Nucleus accumbens (tissue), 56 donors: ENCODE measurements at places on chromosomes 3 and 15.

DNA sequence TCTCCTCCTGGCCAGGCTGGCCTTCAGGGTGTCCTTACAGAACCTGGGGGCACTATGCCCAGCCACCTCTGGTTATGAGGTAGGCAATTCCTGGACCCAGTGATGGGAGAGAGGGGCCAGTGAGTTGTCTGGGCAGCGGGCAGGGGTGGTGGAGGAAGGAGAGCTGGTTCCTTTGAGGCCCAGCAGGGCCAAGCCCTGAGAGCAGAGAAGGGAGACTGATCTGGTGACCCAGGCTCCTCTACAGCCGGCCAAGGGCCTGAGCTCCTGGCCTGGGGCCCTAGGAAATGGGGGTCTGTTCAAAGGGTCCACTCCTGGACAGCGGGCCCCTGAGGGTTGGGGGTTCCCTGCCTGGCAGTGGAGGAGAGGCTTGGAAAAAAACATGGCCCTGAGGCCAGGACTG lies 7.9 kb downstream of the SLC38A3 start:
- DNase-seq = no peak

GRCh38 chr3:157394411-157394810 lies 42.2 kb upstream of the PTX3 start:
- DNase-seq = no peak

- no peak for DNase-seq
Measured at GRCh38 chr15:40190591-40190990, 29.7 kb downstream of the BUB1B start.

DNA sequence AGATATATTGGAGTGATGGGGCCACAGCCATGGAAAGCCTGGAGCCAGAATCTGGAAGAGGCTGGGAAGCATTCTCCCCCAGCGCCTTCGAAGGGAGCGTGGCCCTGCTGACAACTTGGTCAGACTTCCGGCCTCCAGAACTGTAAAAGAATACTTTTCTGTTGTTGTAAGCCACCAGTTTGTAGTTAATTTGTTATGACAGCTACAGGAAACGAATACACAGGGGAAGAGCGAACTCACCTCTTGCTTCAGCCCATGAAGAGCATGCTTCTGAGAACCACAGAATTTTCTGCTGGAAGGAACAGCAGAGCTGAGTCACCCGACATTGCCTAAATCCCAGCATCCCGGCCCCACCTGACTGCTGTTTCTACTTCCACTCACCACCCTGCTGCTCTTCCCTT lies 501.7 kb downstream of the SHQ1 start:
- no peak for DNase-seq

- DNase-seq = no peak
Measured at GRCh38 chr15:62301993-62302675, 137.0 kb upstream of the C2CD4B start.

DNA sequence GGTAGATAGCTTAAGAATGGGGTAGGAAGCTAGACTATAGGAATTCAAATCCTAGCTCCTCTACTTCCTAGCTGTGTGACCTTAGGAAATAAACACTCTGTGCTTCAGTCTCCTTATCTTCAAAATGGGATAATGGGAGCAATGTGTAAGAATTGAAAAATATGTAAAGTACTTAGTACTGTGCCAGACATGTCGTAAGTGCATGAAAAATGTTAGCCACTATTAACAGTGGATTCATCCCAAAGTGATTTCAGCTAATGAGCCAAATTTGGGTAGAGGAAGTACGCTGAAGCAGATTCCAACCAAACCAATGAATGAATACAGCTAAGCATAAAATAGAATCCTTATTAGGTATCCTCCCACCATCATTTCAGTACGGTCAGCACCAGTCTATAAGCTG lies 192.1 kb downstream of the RORA start:
- DNase-seq = no peak

DNA sequence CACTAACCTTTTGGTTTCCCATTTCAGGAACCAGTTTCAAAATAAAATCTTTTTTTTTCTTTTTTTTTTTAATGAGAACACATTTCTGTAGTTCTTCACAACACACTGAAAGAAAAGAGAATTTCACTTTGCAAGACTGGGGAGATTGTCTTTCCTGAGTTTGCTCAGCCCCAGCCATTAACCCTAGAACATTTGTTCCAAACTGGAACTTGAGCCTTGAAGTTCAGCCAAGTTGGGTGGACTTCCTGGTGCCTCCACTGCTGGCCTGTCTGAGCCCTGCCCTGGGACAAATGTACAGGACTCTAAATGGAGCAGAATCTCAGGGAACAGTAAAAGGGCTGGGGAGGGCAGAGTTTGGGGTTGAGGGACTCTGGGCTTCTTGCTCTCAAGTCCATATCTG lies 196.4 kb upstream of the LPP start:
- no peak for DNase-seq

DNA sequence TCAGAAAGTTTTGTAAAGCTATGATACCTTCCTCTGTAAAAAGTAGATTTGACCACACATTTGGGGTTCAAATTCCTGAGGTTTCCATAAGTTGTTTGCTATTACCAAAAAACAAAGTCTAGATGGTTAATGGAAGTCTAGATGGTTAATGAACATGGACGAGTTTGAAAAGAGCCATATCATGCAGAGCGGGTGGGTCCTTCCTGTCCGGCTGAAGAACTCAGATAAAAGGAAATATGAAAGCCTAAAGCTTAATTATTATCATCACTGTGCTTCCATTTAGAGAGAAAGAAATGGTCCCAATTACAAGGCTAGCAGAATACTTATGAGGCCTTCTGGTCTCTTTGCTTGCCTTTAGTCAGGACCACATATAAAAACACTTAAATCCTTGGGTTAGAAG lies 132.1 kb upstream of the SATB1 start:
- DNase-seq = no peak

DNA sequence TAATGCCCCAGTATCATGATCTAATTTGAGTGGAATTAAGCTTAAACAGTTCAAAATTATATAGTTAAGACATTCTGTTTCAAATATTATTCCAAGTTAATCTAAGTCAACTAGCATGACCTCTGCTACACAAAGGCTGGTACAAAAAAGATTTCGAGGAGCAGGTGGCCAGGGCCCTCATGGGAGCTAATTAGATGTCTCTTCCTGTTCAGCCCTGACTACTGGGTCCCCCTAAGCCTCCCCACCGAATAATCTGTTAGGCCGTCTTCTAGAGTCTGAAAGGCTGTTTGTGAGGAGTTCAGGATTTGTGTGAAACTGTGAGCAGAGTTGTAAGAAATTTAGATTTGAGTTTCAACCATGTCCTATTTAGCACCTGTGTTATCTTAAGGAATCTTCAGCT lies 75.4 kb downstream of the PPM1L start:
- no peak for DNase-seq

DNA sequence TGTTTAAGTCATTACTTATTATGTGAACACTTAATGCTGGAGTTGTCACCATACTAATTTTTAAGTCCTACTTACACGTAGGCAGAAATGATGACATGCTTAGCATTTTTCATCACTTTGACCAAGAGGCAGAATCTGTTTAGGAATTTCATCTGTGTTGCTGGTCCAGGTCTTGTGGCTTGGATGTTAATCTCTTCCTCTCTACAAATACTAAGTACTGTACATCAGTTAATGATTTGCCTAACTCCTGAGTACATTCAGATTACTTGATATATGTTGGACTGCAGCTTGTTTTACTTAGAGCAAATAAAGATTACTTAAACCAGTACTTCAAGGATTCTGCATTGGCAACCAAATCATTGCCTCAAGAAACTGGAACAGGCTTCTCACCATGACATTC lies 8.6 kb downstream of the SNRK start:
- DNase-seq = no peak

GRCh38 chr3:182509844-182510460 lies 283.4 kb upstream of the ATP11B start:
- no peak for DNase-seq

GRCh38 chr3:123883701-123884202 lies 380 bp downstream of the MYLK start:
- no peak for DNase-seq

DNA sequence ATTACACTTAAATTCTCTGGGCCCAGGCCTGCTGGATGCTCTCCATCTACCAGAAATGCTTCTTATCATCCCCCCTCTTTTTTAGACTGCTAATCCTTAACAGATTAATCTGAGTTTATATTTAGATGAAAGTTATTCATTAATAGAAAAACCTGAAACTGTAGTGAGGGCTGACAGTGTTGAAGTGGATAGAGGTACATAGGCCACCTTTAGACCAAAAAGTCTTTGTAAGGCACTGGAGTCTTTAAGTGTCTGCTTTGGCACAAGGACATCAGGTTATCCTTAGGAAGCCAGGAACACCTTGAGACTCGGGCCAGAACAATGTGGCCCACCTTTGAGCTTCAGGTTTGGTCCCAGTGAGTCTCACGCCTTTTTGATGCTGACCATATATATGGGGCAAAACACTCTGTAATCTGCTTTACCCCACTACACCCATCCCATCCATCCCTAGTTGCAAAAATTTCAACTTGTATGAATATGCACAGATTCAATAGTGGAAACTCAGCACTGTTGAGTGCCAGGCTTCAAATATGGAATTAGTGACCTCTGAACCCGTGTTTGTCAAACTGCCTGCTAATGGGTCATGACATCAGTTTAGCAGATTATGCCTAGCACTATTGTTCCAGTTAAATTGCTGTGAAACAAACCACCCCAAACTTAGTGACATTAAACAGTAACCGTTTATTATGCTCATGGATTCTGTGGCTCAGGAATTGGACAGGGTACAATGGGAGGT lies 44.0 kb downstream of the PDE8A start:
- DNase-seq = no peak

DNA sequence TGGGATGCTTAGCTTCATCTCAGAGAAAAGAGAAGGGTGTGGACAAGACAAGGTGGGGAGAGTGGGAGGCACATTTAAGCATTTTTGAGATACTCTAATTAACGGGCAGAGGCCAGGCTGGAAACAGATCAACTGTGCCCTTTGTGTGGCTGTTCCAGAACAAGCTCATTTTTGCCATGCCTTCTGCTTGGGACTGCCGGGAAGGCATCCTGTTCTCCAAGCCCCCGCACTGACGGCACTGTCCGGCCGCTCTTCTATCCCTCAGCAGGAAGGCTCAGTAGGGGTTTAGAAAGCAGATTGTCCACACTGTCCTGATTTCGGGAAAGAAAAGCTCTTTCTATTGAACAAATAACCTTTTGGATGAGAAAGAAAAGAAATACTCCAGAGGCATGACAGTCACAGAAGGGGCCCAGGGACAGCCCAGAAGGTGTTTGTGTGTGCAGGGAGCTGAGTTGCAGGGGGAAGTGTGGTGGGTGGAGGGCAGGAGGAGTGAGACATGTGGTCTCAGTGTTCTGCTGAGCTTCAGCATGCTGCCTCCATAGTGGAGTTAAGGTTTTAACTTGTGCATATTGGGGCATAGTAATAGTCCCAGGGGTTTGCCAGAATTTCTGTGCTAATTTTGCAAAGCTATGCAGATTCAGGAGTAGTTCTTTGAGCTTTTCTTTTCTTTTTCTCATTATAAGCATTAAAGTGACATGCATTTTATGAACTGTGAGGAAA lies 27.3 kb downstream of the SV2B start:
- no peak for DNase-seq

DNA sequence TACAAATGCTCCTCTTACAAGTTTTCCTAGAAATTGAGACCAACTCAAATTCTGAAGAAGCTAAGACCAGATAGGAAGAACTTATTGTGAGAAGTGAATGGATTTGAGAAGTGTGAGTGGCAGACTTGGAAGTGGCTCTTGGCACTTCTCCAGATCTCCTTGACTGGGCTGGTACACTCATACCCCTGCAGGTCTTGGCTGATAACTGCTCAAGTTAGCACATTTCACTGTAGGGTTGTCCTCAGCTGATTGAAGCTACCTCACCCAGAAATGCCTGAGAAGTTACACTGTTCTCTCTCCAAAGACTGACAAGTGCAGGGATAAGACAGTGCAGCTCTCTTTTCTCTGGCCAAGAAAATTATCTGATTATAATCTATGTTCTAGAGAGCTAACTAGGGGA lies 16.5 kb upstream of the CLDN1 start:
- no peak for DNase-seq

GRCh38 chr3:62567097-62568021 lies 194.0 kb upstream of the FEZF2 start:
- no peak for DNase-seq

- no peak for DNase-seq
Measured at GRCh38 chr3:126149256-126149902, 31.0 kb downstream of the ALDH1L1 start.

DNA sequence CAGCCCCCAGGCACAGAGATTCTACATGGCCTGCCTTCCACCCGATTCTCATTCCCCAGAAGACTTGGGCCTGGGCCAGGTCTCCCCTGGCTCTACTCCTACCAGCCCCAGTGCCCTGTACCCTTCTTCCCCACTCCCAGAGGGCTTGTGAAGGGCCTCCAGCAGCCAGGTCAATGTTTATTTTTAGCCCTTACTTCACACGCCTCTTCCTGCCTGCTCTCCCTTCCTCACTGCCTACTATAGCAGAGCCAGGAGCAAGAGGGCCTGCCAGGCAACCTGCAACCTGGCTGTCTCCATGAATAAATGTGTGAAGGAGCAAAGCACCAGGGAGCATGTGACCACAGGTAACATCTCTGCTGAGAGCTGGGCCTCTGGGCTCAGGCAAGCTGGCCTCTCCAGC lies 26.4 kb upstream of the APEH start:
- no peak for DNase-seq

GRCh38 chr3:12702501-12702900 lies 38.6 kb upstream of the RAF1 start:
- no peak for DNase-seq

- no peak for DNase-seq
Measured at GRCh38 chr15:23403550-23403949, 43.5 kb downstream of the GOLGA6L2 start.

- DNase-seq = no peak
Measured at GRCh38 chr15:52008359-52008697, 10.7 kb upstream of the MAPK6 start.

- no peak for DNase-seq
Measured at GRCh38 chr15:62665449-62665848, 377.1 kb upstream of the TPM1 start.

DNA sequence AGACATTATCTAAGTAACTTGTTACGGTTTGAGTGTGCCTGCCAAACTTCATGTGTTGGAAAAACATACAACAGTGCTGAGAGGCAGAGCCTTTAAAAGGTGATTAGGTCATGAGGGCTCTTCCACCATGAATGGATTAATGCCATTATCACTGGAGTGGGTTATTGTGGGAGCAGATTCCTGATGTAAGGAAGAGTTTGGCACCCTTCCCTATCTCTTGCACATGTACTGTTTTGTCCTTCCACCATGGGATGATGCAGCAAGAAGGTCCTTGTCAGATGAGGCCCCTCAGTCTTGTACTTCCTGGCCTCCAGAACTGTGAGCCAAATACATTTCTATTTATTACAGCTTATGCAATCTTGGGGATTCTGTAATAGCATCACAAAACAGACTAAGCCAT lies 413.9 kb downstream of the EPHA3 start:
- DNase-seq = no peak
